ENCODE measurements at places on chromosomes 6 and 20. TPM values are rescaled to one million over a fixed set of nuclear protein-coding genes. Genes with fewer than 3 reads are reported as not detected.

GRCh38 chr6:75751443-75751842 is 2.4 kb downstream of the MYO6 start:
- DNase-seq = no peak

- DNase-seq = peak; percentile 97
These were observed 2.7 kb downstream of the BCAS1 start for GRCh38 chr20:54067606-54068174.

- DNase-seq = no peak
These were observed 68.6 kb downstream of the JPH2 start for GRCh38 chr20:44118185-44119033.

- peak; percentile 73 for DNase-seq
These were observed 508.0 kb downstream of the TBC1D32 start for GRCh38 chr6:120826253-120826652.

- DNase-seq = no peak
These were observed 22.9 kb downstream of the BCAS4 start for GRCh38 chr20:50817776-50818172.

GRIK2 gene
- total RNA-seq = 3.3 TPM

ZNF512B gene
- 62.8 TPM for total RNA-seq

GRCh38 chr6:157070403-157071107 is 252.8 kb downstream of the TMEM242 start:
- no peak for DNase-seq

DNA sequence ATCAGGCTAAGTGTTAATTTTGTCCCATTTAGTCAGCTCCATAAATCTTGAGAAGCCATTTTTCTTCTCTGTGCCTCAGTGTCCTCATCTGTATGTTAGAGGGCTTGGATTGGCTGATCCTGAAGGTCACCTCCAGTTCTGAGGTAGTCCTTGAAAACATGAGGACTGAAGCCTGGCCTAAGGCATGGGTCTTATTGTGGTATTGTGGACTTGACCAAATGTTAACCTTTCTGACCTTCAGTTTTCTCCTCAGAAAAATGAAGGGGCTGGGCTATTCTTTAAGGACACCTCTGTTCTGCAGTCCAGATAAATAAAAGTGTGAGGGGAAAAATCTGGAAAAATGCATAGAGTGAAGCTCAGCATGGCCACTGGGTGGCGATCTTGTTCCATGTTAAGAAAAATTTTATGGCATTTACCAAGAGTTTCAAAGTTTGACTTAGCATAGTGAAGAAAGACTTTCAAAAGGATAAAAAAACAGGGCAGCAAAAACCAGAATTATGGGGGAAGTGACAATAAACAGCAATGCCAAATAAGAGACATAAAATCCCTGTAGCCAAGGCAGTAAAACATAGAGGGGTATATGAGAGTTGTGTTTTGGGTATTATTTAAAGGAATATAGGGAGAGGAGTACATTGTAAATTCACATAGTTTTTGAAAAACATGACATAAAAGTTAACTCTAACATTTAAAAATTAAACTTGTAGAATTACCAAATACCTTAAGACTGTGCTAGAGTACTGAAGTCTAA is 13.2 kb upstream of the TFB1M start:
- DNase-seq = peak; percentile 67

DNA sequence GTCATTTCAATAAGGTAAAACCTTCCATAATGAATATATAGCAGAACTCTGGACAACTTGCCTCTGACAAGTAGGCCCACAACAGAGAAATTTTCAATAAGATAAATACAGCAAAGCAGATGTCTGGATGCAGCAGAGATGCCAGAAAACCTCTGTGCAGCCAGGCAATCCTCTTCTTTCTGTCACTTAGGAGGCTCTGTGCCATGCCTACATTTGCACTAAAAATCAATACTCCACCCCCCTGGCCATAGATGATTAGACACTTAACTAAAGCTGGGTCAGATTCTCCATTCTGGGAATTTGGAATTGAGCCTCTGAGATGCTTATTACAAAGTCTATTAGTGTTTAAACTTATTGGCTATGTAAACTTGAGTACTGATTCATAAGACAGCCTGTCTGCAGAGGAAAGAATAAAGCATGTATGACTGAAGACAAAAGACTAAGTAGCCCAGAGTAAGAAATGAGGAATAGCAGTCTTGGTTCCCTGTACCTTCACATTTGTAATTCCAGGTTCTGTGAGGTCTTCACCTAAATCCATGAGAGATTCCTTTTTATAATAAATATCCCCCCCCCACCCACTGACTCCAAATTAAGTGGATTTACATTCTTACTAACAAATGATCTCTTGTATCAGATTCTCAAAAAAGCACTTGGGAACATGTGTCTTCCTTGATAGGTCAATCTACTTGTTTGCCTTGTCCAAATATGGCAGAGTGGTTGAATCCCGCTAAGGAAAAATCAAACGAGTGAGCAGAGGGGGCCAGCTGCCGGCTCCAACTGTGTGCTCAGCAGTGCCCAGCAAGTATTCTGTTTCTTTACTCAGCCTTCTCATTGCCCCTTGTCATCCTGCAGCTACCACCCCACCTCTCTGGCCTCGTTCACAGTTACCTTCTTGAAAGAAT is 20.4 kb downstream of the MAN1A1 start:
- DNase-seq = no peak

GRCh38 chr6:128168244-128168643 is 267.4 kb upstream of the THEMIS start:
- no peak for DNase-seq

SSR1 gene
- 115 TPM for total RNA-seq

- no peak for DNase-seq
These were observed 27.6 kb downstream of the VTA1 start for GRCh38 chr6:142174703-142175102.

DNA sequence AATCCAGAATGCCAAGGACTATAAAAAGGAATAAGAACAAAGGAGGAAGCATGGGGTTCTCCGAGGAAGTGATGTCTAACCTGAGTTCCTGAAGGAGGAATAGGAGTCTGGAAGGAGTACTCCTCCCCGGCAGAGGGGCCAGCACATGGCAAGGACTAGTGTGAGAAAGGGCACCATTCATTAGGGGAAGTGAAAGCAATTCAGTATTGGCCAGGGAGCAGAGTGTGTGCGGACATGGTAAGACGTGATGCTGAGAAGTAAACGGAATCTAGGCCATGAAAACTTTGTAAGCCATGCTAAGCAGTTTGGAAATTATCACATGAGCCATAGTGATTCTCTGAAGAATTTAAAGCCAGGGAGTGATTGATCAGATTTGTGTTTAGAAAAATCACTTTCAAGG is 218.9 kb upstream of the PRDM1 start:
- DNase-seq = no peak

DNA sequence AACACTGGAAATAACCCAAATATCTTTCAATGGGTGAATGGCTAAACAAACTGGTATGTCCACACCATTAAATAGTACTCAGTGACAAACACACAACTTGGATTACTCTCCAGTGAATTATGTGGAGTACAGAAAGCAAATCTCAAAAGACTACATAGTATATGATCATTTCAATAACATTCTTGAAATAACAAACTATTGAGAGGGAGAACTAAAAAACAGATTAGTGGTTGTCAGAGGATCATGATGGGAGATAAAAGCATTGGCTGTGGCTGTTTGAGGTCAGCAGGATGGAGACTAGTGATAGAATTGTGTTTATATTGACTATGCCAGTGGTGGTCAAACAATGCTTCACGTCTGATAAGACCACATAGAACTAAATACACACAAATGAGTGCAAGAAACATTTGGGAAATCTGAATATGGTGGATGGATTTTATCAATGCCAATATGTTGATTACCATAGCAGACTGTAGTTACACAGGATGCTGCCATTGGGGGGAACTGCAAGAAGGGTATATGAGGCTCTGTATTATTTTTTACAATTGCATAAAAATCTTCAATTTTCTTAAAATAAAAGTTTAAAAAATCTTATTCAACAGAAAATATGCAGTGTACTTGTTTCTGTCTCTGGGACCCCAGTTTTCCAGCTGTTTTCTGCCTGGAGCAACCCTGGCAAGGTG is 242.0 kb downstream of the TBXT start:
- no peak for DNase-seq

XKR7 gene
- not detected for total RNA-seq

CD24 gene
- total RNA-seq = 1,415 TPM

TREML4 gene
- not detected for total RNA-seq

GRCh38 chr6:70685494-70686180 is 18.0 kb downstream of the SMAP1 start:
- no peak for DNase-seq

DNA sequence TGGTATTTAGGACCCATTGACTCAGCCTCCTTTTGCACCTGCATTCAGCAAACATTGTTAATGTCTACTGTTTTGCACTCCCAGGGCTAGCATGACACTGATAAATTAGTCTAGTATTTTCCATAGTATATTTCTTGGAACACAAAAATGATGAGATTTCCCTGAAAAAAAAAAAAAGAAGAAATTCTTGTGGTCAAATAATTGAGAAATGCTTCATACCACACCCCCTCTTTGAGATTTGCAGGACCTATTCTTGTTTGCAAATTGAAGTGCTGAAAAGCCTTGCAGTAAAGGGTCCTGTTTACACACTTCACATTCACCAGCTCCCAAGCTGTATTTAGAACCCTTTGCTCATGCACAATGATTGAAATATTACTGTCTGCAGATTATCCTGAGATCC is 36.3 kb upstream of the CLIC5 start:
- DNase-seq = no peak

ISM1 gene
- total RNA-seq = not detected

THBD gene
- total RNA-seq = not detected

- DNase-seq = peak; percentile 5
These were observed 31.8 kb upstream of the ZBP1 start for GRCh38 chr20:57651881-57652605.

GRCh38 chr20:4256874-4257273 is 241.5 kb upstream of the RNF24 start:
- DNase-seq = no peak

DNA sequence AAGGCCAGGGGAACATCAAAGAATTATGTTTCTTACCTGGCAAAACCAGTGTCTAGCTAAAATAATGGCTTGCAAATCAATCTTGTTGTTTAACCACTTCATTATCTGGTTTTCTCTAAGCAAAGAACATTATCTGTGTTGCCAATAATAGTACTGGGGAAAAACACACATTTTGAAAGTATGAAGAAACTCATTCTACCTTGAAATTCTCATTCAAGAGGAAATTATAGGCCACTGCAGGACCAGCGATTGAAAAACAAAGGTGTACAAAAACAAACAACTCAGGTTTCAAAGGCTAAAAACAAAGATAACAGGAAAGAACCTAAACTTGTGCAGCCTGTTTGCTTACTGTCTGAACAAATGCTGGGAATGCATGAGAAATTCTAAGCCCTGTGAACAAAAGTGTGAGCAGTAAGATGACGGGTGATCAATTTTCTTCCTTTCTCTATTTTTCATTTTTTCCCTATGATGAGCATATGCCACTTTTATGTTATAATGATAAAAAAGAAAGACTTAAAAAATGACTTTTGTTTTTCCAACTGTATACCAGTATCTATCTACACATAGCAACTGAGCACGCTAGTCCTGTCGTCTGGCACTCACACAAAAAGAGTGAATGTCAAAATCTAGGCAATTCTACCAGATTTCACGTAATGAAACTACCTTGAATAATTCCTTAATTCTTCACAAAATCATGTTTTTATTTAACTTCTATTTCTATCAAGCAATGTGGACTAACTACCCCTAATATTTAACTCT is 117.9 kb downstream of the SGK1 start:
- no peak for DNase-seq

C20orf141 gene
- total RNA-seq = not detected

GRCh38 chr6:152206072-152206818 is 398.8 kb downstream of the ESR1 start:
- DNase-seq = peak; percentile 19

DNA sequence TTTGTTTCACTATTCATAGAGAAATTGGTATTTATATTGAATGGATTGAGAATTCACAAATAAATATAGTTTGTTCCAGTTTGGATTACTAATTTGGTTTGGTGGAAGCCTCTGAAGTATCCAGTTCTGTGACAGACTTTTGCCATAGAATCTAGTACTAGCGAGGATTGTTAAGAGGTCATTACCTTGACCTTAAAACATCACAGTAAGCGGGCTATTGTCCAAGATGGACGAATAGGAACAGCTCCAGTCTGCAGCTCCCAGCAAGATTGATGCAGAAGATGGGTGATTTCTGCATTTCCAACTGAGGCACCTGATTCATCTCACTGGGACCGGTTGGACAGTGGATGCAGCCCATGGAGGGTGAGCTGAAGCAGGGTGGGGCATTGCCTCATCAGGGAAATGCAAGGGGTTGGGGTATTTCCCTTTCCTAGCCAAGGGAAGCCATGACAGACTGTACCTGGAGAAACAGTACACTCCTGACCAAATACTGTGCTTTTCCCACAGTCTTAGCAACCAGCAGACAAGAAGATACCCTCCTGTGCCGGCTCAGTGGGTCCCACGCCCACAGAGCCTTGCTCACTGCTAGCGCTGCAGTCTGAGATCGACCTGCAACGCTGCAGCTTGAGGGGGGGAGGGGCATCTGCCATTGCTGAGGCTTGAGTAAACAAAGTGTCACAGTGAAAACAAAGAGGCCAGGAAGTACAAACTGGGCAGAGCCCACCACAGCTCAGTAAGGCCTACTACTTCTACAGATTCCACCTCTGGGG is 66.4 kb upstream of the NEDD9 start:
- peak; percentile 58 for DNase-seq

- DNase-seq = no peak
These were observed 164.4 kb downstream of the TMEM242 start for GRCh38 chr6:157158897-157159296.

IPCEF1 gene
- total RNA-seq = 0.29 TPM

DNA sequence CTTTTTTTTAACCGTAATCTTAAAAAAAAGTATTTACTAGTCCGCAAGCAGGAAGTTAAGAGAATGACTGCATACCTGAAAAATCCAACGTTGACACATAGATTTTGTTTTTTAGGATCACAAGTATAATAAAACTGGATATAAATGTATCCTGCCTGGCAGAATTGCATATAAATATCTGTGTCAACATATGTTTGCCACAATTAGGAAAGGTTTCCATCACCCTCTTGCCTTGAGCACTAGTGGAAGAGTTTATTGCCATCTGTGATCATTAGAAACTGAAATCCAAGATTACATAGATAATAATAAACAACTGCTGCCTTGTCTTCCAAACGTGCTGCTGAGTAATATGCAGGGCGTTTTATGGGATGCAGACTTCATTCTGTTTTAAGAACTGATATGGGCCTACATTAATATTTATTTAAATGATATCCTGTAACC is 27.9 kb downstream of the PLEKHG1 start:
- DNase-seq = no peak

MRPS18A gene
- total RNA-seq = 88.8 TPM

COL11A2 gene
- 1.8 TPM for total RNA-seq

GRCh38 chr6:107632381-107633136 is 142.6 kb downstream of the SOBP start:
- no peak for DNase-seq

DNA sequence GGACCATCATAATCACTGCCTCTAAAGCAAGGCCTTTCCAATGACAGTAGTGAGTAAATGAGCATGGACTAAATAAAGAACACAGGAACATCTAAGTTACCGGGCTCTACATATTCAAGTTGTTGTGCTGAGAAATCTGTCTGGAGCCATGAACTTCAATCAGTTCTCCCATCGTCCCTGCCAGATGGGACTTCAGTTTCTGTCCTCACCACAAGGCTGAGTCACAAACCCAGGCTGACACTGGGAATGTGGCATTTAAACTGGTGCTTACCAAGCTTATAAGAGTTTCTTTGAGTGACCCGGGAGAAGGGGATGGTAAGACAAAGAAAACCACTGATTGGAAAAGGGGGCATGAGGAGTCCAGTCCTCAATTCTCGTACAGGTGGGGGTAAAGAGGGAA is 497.0 kb downstream of the MAFB start:
- DNase-seq = no peak

KIF13A gene
- 14.1 TPM for total RNA-seq

MCCD1 gene
- not detected for total RNA-seq

GRCh38 chr6:92111386-92111785 is 1308.0 kb downstream of the EPHA7 start:
- DNase-seq = no peak

All from Calu3 (cell line).